Stimulated activated CD8-positive, alpha-beta memory T cell treated with anti-CD3 and anti-CD28 coated beads, Interleukin-15, amount 100 ng/mL, for 4 hours (primary cell): ENCODE measurements at places on chromosomes 4 and X.

- no peak for DNase-seq
These were observed 2709.8 kb downstream of the PCDH7 start for GRCh38 chr4:33429971-33430370.

- DNase-seq = no peak
These were observed 407.6 kb upstream of the BOD1L1 start for GRCh38 chr4:14035076-14035475.

DNA sequence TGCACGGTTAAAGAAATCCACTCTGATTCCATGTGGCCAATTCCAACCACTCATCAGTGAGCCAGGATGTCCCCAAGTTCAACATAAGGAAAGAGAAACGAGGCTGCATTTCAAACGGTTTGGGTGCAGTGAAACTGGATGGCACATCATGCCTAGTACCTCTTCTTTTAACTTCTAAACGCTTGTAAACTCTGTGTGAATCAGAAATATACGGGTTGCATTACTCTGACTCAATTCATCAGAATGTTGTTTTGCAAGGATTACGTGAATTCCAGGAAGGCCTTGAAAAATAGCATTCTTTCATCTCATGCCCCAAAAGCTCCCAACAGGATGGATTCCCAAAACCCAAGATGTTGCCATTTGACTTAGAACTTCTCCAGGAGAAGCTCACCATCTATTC lies 270.4 kb downstream of the LDB2 start:
- no peak for DNase-seq

GRCh38 chr4:108821351-108821930 lies 58.6 kb upstream of the ETNPPL start:
- no peak for DNase-seq
